Activated CD4-positive, CD25-positive, alpha-beta regulatory T cell treated with anti-CD3 and anti-CD28 coated beads, Interleukin-2, amount 50 U/mL, for 16 hours (primary cell): ENCODE measurements at places on chromosomes 2 and 18.

- DNase-seq: no peak
Measured at GRCh38 chr2:45045706-45046105, 36.5 kb upstream of the SIX2 start.

DNA sequence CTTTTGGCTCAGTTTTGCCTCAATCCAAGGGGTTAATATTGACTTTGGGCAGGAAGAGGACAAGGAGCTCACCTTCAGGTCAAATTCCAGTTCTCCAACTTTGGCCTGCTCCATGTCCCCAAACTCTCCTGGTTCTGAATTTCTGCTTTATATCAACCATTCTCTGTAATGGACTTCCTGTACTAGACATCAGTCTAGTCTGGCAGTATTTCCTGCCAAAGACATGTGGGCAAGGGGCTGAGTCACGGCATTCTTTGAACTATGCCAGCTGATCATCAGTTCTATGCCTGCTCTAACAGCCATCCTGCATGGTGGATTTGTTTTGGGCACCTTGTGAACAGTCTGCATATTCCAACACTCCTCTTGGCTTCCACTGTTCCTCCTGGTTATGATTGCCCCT lies 199.4 kb downstream of the ZEB2 start:
- DNase-seq: peak; percentile 20

DNA sequence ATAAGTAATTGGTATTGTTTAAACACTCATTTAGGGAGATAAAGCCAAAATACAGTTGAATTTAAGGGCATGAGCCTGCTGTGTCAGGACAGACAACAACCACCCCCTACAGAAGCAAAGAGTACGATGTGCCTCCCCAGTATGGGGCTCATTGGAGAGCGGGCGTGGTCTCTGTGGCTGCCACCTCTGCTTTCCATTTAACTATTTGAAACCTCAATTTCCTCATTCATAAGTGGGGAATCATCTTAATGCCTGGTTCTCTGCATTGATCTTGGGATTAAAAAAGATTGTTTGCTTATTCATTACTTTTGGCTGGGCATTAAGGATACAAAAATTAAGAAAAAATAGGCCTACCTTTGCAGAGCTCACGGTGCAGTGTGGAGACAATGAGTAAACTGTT lies 21.4 kb downstream of the KCNS3 start:
- no peak for DNase-seq

GRCh38 chr2:60853531-60853930 lies 27.8 kb upstream of the REL start:
- DNase-seq: no peak

- no peak for DNase-seq
Measured at GRCh38 chr2:172836347-172836821, 100.7 kb downstream of the RAPGEF4 start.

- DNase-seq: no peak
Measured at GRCh38 chr18:77061281-77061945, 71.2 kb downstream of the MBP start.

DNA sequence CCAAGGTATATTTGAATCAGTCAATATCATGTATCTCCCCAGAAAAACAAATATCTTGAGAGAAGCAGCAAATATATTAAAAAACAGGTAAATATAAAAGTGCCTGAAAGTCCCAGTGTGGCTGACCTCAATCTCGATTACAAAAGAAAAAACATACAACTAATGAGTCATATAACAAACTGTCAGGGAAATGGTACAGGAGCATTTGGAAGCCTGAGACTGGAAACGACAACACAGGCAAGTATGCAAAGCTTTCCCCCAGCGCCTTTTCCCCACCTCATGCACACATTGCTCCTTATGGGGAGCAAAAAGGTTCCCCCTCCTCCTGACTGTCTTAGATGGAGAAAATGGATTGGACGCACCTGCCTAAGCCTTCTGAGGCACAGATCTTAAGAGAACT lies 230.7 kb downstream of the TMX3 start:
- DNase-seq: no peak

- no peak for DNase-seq
Measured at GRCh38 chr2:197801033-197801432, 3.4 kb upstream of the PLCL1 start.

DNA sequence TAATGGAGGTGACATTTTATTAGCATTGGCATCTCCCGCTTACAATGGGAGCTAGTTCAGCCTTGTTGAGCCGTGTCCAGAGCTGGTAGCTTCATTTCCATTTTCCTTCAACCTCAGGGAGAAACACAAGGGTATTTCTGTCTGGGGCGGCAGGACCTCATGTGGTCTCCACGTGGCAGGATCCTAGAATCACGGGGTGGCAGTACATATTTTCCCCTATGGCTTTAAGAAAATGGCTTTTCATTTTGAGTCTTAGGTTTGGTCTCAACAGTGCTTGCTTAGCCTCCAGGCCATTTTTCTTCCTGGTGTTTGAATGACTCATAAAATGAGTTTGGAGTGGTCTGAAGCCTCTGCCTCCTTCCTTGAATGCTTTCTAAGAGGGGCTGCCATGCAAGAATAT lies 20.3 kb downstream of the CABLES1 start:
- no peak for DNase-seq

DNA sequence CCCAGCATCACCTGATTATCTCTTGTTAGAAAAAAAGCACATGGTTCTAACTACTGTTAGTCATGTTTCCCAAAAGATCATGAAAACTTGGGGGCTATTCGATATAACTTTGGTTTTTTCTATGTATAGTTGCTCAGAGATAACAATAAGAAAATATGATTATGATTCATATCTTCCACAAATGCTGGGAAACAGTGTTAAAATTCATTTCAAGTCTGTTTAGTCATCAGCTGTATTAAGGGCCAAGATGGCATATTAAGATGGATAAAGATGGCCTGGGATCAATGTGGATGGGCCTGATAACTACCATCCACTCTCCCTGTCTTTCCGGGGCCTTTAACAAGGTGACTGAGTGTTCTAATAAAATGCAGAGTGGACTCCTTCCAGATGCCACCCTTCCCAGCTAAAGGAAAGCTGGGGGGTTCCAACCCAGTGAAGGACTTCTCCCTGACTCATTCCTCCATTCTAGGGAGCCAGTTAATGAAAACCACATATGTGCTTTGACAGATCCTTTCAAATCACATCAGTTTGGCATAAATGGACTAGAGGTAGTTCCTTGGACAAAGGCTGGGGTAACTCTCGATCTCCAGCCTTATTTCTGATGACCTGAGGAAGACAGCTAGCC lies 221.6 kb downstream of the VAPA start:
- no peak for DNase-seq

DNA sequence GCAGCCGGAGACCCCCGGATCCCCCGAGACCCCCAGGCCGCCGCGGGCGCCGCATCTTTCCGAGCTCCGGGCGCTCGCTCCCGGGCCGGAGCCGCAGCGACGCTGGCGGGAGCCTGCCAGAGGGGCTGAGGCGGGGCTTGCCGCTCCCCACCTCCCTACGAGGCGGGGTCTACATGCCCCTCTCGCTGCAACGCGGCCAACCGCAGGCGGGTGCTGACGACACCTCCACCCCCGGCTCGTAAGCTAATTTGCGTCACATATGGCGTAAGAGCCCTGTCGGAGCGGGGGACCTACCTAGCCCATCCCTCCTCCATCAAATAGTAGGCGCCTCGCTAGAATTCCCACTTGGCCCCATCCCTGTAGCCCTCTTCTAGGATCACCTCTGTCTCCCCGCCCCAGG lies at the start of gene PTPRN:
TSS of gene PTPRN (minus strand) at position 124 of the 400 bp plus-strand sequence. CDS start at position 55, 69 bp downstream.
- no peak for DNase-seq

DNA sequence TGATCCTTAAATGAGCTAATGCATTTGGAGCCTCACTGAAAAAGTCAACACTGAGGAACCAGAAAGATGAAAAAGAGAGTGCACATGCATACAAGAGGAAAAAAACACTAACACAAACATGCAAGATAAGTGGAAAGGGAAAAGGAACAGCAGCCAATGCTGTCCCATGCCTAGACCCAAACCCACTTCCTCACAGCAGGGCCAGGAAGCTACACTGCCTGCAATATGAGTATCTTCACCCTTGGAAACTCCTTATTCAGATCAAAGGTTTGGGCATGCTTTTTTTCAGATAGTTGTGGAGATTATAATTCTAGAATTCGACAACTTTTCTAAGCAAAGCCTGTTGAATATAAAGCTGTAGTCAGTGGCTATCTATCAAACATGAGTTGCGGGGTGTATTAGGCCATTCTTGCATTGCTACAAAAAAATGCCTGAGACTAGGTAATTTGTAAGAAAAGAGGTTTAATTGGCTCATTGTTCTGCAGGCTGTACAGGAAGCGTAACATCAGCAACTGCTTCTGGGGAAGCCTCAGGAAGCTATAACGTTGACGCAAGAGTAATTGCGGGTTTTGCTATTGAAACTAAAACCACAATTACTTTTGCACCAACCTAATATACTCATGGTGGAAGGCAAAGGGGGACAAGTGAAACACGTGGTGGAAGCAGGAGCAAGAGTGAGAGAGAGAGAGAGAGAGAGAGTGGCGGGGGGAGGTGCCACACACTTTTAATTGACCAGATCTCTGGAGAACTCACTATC lies 138.2 kb downstream of the MBD2 start:
- no peak for DNase-seq

DNA sequence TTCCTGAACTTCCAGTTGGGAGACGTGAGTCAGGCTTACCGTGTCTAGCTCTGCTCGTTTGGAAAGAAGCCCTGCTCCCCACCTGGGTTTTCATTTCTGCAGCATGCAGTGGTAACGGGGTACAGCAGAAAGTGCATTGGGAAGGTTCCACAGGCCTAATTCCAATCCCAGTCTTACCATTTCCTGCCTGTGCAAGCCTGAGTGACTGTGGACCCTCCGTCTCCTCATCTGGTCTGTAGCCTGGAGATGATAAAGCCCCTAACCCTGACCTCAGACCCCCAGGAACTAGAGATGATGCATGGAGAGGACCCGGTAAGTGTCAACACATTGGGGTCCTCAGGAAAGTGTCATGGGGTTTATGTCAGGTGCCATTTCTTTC lies 5.8 kb upstream of the PSD4 start:
- no peak for DNase-seq

GRCh38 chr2:196137271-196137670 lies 34.1 kb downstream of the STK17B start:
- no peak for DNase-seq

GRCh38 chr2:19733951-19734425 lies 167.8 kb downstream of the TTC32 start:
- no peak for DNase-seq

DNA sequence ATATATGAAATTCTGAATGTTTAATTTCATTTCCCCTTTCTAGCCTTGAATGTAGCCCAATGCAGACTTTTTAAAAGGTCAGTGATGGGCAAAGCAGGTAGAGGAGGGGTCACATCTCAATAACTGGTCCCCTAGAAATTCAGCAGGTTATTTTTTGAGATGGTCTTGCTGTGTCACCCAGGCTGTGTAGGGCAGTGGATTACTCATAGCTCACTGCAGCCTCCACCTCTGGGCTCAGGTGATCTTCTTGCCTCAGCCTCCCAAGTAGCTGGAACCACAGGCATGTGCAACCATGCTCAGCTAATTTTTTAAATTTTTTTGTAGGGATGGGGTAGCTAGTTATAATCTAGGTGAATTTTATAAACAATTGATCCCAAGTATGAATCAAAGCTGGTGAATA lies 8.8 kb downstream of the IAH1 start:
- no peak for DNase-seq

DNA sequence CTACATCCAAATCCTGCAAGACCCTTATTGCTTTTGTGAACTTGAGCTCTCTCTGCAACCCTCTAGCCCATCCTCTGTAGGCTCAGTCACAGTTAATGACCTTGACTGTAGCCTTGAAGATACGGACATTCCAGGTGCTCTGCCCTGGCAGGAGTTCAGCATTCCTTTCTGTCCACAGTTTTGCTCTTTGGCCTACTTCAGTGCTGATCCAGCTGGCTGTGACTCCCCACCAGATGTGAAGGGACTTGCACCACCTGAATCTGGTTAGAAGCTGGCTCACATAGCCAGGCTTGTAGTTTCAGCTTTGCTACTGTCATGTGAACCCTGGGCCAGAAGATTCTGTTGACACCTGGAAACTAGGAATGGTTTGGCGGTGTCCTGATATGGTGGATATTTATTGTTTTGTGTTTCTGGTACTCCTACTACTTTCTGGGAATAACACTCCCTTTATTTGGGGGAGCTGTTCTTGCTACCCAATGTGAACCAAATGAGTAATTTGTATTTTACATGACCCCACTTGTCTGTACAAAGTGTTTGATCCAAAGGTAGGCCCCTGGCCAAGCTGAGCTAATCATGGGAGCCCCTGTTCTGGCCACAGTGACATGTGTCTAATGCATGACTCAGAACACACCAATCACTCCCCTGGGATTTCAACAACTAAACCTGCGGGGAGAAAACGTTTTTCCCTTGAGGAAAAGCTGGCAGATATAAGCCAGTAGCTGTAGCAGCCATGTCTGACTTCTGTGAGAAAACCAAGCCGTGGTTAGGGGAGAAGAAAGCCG lies 73.4 kb downstream of the CDCA7 start:
- DNase-seq: no peak

- DNase-seq: no peak
Measured at GRCh38 chr18:62377131-62377807, 52.2 kb downstream of the TNFRSF11A start.

- DNase-seq: no peak
Measured at GRCh38 chr2:65386989-65387388, 45.4 kb downstream of the SPRED2 start.

DNA sequence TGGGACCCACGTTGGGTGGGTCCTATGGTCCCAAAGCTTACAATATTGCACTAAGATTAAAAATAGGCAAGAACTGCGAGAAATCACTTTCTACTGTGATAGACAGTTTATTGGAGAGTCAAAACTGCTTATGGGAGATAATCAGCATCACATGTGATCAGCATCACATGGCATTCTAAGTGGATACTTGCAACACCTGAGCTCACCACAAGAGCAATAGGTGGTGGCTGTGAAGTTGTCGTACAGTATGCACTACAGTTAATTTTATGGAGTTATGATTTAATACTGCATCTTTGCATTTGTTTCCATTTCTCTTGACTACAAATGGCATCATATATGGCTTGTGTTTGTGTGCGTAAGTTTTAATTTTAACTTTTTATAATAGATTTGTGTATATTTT lies 11.6 kb downstream of the PNO1 start:
- no peak for DNase-seq

GRCh38 chr2:3388412-3388738 lies 8.9 kb downstream of the TRAPPC12 start:
- no peak for DNase-seq

DNA sequence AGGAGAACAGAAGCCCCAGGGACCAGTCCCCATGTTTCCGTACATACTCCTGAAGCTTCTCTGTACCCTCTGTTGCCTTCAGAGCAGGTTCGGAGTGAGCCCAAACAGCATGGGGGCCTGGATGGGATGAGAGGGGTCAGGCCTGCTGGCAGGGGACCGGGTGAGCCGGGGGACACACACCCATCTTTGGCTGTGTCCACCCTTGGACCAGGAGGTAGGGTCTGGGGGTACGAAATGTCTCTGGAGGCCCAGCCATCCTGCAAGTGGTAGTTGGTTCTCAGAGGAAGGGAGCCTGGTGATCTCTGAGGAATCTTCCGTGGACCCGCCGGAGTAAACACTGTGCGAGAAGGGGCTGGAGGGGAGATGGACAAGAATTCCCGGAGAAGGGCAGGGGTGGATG lies 15.3 kb downstream of the FBLN7 start:
- DNase-seq: no peak

GRCh38 chr2:216984937-216985336 lies 125.1 kb upstream of the TNP1 start:
- no peak for DNase-seq

GRCh38 chr2:129554373-129554772 lies 425.1 kb upstream of the RAB6C start:
- DNase-seq: no peak

- DNase-seq: no peak
Measured at GRCh38 chr2:128585706-128586105, 267.0 kb upstream of the HS6ST1 start.
